ENCODE measurements at places on chromosomes 7 and 10.

GRCh38 chr10:71372882-71373495, 23.7 kb upstream of the CDH23 start:
- no peak for DNase-seq

GRCh38 chr10:52283174-52283573, 30.9 kb upstream of the DKK1 start:
- DNase-seq, result no peak

DNA sequence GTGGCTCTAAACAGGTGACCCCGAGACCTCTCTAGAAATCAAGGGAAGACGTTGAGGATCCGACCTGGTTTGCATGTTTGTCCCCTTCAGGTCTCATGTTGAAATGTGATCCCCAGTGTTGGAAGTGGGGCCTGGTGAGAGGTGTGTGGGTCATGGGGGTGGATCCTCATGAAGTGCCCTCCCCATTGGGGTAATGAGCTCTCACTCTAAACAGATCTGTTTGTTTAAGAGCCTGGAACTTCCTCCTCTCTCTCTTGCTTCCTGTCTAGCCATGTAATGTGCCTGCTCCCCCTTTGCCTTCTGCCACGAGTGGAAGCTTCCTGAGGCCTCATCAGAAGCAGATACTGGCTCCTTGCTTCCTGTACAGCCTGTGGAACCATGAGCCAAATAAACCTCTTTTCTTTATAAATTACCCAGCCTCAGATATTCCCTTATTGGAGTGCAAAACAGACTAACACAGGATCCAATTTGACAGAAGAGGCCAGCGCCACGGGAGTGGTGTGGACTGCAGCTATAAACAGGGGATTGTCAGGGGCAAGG, 10.8 kb upstream of the POLM start:
- DNase-seq, result no peak

DNA sequence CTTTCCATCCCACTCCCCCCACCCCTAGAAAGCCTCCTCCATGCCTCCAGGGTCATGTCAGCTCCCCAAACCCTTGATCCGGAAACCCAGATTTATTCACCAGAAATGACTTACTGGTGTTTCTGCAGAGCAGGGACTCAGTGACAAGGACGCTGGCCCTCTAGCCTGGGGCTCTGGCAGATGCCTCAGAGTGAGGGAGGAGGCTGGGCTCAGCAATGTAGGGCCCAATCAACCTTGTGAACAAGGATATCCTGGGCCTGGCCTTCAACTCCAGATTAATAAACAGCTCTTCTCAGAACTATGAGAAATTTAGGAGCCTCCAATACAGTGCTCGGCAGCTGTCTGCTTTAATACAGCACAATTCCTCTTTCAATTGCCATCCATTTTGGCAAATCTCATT, at the start of gene MBL2:
Gene MBL2 (minus strand): TSS at position 162 of the 400 bp plus-strand sequence. CDS start 1,149 bp downstream, outside the sequence.
- no peak for DNase-seq

DNA sequence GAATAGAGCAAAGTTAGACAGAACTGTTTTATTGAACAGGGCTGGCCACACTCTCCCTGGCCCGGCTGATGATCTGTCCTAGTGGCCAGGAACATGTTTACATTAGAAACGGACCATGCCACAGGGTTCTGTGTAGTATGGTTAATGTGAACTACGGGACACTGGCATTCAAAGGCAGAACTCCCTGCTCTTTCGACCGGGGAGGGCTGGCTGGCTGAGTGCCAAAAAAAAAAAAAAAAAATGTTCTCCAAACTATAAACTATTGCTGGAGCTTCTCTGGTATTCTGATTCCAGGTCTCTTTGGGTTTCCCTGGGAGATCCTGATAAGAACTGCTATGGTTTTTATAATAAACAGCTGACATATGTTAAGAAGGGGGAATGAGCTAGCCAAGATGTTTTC, 1262.6 kb upstream of the SORCS1 start:
- no peak for DNase-seq

DNA sequence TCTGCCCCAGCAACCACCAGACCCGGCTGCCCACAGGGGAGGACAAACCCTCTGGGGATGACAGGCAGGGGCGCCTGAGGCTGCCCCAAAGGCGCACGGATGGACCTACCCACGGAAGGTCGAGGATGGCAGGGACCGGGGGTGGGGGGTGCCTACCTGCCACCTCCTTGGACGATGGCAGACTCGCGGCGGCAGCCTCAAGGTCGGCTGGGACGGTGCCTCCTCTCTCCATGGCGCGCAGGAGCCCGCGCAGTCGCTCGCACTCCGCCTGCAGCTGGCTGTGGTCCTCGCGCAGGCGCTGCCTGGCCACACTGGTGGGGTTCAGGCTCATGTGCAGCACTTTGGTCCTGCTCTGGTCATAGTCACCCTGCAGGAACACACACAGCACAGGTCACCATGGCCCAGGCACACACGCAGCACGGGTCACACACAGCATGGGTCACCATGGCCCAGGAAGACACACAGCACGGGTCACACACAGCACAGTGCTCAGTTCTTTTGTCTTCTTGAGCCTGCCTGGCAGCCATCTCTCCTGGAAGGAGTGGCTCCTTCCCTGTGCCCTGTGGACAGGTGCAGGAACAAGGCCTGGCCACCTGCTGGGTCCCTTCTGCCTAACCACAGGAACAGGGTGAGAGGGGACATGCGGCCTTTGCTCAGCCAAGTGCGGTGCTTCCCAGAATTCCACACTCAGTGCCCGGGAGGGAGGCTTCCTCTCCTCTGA, 266.6 kb downstream of the ELFN1 start:
- no peak for DNase-seq

DNA sequence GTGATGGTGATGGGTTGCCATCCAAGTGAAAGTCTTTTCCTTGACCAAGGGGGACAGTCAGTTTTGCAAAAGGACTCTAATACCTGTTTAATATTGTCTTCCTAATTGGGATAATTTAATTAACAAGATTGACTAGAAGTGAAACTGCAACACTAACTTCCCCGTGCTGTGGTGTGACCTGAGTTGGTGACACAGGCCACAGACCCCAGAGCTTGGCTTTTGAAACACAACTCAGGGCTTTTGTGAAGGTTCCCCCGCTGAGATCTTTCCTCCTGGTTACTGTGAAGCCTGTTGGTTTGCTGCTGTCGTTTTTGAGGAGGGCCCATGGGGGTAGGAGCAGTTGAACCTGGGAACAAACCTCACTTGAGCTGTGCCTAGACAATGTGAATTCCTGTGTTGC, 6.9 kb downstream of the PPIF start:
- DNase-seq, result no peak

GRCh38 chr7:79531116-79531515, 77.6 kb upstream of the MAGI2 start:
- DNase-seq, result no peak

DNA sequence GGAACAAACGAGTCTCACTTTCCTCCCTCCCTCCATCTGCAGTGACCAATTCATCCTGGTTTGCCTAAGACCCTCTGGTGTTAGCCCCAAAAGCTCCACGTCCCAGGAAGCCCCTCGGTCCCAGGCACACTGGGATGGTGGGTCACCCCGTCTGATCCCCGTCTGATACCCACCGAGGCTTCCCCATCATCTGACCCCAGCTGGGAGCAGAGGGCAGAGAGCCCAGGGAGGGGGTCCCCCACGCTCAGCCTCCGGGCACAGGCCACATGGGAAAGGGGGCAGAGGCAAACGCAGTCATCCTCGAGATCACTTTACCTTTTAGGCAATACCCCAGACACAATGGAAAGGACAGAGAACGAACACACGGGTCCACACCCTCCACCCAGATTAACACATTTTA, 291.6 kb upstream of the PPP2R2D start:
- DNase-seq, result no peak

GRCh38 chr10:114094795-114095194, 51.1 kb downstream of the ADRB1 start:
- DNase-seq, result no peak

GRCh38 chr7:412313-412710, 107.3 kb downstream of the PDGFA start:
- DNase-seq, result no peak

Data from NCI-H226 (cell line).